ENCODE measurements at places on chromosomes 7 and 10. TPM values are rescaled to one million over a fixed set of nuclear protein-coding genes. Genes with fewer than 3 reads are reported as not detected.

DNA sequence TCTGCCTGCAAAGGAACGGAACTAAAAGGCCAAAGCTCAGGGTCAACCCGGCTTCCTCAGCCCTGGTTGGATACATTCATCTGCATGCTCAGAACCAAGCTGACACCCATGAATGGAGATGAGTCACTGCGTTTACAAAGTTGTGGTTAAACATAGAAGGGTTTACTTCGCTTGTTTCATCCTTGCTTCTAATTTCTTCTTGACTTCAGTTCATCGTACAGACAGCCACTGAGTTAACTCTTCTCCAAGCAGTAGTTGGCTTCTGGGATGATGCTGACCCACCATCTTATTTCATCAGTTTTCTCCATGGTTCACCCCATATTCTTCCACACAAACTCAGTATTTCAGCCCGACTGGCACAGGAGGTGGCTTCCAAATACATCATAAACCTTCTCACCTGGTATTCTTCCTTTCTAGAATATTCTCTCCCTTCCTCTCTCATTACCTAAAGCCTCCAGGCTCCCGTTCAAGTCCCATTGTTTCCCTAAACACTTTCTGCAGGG is 166.3 kb upstream of the RNF32 start:
- no peak for DNase-seq

GRCh38 chr10:124083740-124084397 is 9.5 kb downstream of the CHST15 start:
- no peak for DNase-seq

- no peak for DNase-seq
Measured at GRCh38 chr10:43879742-43880141, 231.1 kb upstream of the ZNF32 start.

DNA sequence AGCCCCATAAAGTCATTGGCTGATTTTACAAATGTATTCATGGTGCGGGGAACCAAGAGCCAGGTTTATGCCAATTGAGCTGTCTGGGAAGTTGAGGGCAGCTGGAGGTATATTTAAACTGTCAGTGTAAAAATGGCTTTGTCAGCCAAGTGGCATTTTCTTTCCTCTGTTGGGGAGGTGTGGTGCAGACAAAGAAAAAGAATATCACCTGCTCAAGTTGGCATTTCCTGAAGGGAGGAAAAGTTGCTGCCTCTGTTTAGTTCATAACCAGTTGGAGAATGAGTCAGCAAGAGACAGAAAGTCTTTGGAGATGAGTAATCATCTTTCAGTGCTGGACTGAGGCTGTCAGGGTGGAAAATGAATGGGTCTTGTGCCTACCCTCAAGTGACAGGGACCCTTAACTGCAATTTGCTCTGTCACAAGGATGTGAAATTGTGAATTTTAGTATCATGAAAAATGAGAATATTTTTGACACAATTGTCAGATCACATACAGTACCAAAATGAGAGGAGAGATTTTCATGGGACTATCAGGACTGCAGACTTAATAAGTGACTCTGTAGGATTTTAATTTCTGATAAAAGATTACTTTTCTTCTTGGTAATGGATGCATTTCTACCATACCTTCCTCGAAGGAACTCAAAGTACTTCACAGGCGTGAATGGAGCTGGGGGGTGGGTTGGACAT is 137.3 kb downstream of the ANLN start:
- no peak for DNase-seq

GRCh38 chr7:94698275-94698674 is 42.3 kb upstream of the SGCE start:
- no peak for DNase-seq

GRCh38 chr7:137094-137891 is 55.1 kb upstream of the FAM20C start:
- no peak for DNase-seq

GRCh38 chr10:59879363-59879913 is 26.9 kb downstream of the CCDC6 start:
- DNase-seq = no peak

DNA sequence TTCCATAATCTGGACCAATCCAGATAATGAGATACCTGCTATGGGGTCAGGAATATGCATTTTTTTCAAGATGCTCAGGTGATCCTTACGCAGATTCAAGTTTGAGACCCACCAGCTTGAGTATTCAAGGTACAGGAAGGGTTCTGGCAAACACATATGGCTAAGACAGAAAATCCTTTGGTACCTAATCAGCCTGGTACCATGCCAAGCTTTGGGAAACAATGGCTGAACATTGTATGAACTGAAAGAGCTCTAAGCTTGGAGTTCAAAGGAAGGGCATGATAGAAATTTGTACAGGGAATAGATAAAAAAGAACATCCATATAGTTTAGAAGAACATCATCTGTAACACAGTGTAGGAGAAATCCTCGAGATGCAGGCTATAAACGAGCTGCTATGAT is 382.7 kb downstream of the THSD7A start:
- no peak for DNase-seq

ZNF736 gene
- 15.0 TPM for total RNA-seq

TEX36 gene
- total RNA-seq = not detected

GNAT3 gene
- not detected for total RNA-seq

SAMD9L gene
- total RNA-seq = not detected

TRIM50 gene
- not detected for total RNA-seq
